ENCODE measurements at places on chromosomes 2 and 18.
A peak's percentile ranks its signal among the peaks of the same experiment; 100 is the strongest.

DNA sequence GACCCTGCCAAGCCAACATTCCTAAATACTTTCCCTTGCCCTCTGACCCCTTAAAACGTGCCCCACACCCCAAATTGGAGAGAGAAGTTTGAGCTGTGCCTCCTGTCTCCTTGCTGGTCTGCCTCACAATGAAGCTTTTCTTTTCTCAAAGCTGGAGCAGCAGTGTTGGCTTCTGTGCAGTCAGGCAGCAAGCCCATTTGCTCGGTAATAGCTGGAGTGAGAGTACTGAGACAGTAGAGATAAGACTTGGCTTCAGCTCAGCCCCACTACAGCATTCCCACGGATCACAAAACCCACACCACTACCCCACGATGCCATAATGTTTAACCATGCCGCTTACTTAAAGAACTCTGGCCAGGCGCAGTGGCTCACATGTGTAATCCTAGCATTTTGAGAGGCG, 73.0 kb downstream of the NCAPH start:
- no peak for DNase-seq

DNA sequence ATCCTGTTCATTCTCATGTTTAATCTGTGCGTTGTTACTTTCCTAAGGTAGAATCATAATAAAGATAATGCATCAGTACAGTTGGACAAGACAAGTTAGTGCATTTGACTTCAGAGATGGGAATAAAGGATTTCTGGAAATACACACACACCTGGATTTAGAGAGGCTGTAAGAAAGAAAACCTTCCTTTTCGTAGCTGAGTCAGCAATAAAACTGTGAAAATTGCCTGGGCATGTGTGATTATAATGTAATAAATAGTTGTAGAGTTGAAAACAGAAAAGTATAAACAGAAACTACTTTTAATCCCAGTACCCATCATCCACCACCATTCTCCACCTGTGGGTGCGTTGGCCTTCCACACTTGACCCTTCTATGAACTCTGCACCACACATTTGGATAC, 15.4 kb downstream of the CFAP53 start:
- no peak for DNase-seq

- no peak for DNase-seq
Measured at GRCh38 chr2:215851082-215851481, 162.3 kb downstream of the MREG start.

DNA sequence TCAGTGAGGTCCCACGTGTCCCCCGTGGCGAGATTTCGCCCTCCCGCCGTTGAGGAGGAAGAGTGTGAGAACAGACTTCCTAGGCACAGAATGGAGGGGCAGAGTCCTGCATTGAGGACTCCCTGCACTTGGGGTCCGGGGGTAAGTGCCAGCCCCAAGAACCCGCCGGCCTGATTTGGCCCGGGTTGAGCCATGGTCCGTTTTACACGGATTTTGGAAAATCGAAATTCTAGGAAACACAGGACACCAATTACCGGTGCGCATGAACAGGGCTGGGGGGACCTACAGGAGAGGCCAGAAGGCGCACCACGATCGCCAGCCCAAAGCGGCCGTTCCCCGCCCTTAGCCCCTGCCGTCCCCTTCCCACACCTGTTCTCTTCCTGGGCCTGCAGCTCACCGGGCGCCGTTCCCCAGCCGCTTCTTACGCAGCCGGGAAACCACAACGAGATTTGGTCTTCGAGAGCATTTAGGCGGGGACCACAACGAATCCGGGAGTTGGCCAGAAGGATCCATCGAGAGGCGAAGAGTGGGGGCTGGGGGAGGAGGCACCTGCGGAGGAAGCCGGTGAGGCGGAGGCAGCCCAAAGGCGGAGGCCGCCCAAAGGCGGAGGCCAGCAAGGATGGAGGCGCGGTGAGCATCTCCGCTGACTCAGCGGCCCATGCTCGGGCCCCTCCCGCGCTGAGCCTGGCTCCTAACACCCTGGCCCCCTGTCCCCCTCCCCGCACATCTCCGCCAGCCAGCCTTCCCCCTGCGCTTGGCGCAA, 464 bp upstream of the TLX2 start:
- no peak for DNase-seq

GRCh38 chr2:240798327-240798905, 21.6 kb downstream of the KIF1A start:
- DNase-seq: no peak

DNA sequence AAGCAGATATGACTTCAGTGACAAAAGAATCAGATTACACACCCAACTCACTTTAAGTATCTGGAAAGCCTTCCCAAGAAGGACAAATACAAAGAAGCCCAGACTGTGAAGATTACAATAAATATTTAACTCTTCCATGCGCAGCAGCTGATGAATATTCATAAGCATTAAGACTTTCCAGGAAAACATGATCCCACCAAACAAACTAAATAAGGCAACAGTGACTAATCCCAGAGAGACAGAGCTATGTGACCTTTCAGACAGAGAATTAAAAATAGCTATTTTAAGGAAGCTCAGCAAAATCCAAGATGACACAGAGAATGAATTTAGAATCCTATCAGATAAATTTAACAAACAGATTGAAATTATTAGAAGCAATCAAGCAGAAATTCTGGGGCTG, 108.2 kb upstream of the UBE2E3 start:
- DNase-seq: no peak

GRCh38 chr2:42128721-42129486, 40.2 kb upstream of the EML4 start:
- no peak for DNase-seq

GRCh38 chr2:20666304-20667150, at the start of gene GDF7:
Gene GDF7, plus strand, starts transcription at chr2:20667144. Its CDS starts 96 bp downstream, at chr2:20667240.
- DNase-seq: no peak

DNA sequence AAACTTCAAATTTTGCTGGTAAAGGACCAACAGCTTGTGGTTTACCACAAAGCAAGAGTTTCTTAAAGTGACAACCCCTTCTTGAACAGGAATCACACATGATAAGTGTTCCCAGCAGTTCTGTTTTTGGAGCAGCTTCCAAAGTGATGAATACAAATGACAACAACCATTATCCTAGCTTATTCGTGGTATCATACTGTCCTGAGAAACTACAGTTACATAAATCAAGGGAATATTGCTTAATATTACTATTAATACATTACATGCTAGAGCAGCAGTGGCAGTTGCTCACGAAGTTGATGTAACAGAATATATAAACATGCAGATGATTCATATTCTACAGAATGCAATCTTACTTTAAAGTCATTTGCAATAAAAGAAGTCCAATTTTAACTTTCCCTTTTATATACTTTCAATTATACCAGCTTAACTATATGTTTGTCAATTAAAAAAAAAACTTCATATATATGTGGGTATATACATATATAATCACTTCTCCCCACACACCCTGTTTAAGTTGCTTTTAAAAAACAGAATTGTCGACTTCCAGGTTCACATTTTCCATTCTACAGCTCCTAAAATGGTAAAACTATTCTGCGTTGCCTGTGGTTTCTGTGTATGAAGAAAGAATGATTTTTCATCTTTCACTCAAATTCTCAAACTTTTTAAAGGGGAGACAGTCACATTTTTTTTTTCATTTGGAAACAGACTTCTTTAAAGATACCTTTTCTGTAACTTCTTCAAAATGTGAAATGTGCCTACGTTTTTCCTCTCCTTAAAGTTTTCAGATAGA, 713.6 kb downstream of the TDRD15 start:
- no peak for DNase-seq

DNA sequence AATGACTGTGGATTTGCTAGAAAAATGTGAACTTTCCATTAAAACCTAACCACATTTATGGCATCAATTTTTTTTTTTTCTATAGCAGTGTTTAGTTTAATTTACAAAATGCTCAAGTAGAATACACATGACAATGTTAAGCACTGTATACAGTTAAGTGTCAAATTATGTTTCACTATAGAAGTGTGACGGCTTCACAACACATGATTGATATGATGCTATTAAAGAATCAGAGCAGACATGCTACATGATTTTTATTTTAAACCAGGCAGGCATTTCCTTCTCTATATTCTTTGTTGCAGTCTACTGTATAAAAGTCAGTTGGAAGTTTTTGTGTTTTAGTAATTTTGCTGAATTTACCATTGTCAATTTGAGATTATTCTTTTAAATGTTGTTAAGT, 43.6 kb downstream of the PROKR1 start:
- DNase-seq: no peak

DNA sequence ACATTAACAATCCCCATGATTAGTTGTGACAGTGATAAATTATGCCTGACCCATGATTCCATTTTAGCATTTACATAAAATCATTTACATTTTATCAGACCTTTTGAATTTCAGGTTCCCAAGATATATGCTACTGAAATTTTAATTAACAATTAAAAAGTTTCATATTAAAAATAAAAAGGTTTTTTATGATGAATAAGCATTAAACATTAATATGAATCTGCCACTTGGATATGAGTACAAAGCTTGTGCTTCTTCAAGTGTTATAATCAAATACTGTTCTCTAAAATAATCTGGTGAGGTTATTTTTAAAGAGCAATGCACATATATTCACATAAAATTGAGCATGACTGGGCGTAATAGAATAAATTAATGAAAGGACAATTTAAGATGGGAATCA, 1218.0 kb downstream of the CNTNAP5 start:
- DNase-seq: no peak

DNA sequence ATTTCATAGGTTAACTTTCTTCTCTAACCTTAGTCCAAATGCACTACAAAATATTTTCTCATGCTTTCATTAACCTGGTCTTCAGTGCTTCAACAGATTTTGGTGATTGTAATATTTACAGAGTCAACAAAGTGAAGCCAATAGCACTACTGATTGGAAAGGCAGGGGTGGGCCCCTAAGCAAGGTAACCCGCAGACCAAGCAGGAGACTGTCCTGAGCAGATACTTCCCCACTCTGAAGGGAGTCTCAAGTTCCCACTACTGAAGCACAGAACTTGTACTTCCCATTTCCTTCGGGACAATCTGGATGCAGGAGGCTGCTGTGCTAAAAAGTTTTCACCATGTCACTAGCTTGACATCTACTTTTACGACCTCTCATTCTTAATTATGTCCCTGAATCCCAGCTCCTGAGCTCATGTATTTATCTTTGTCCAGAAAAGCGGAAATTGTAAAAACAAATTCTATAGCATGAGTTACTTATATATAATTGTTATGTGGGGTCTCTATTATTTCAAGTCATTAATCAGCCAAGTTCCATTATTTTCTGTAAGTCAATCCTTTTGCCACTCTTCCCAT, 311.6 kb upstream of the REV1 start:
- DNase-seq: no peak

DNA sequence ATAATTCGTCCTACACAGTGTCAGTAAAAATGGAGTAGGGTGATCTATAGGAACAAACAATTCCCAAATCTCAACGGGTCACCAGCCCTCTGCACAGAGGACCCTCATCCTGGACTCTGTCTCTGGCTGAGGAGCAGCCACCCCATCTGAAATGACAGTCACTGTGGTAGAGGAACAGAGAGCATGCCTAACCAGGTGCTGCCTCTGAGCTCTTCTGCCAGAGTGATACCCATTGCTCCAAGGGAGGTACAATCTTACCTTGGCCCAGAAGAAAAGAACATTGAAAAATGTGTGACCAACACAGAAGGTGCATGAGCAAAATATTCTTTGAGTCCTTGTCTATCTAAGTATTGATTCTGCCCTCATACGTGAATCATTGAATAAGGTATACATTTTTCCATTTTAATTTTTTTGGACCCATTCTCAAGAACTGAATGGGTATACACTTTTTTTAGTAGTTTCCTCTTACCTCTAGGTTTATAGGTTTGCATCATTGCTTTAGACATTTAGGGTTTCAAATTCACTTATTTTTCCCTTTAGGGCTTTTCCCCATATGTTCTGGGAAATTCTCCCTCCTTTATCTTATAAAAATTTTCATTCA, 8.7 kb downstream of the SP140 start:
- no peak for DNase-seq

- no peak for DNase-seq
Measured at GRCh38 chr2:19873014-19873413, 28.8 kb downstream of the TTC32 start.

DNA sequence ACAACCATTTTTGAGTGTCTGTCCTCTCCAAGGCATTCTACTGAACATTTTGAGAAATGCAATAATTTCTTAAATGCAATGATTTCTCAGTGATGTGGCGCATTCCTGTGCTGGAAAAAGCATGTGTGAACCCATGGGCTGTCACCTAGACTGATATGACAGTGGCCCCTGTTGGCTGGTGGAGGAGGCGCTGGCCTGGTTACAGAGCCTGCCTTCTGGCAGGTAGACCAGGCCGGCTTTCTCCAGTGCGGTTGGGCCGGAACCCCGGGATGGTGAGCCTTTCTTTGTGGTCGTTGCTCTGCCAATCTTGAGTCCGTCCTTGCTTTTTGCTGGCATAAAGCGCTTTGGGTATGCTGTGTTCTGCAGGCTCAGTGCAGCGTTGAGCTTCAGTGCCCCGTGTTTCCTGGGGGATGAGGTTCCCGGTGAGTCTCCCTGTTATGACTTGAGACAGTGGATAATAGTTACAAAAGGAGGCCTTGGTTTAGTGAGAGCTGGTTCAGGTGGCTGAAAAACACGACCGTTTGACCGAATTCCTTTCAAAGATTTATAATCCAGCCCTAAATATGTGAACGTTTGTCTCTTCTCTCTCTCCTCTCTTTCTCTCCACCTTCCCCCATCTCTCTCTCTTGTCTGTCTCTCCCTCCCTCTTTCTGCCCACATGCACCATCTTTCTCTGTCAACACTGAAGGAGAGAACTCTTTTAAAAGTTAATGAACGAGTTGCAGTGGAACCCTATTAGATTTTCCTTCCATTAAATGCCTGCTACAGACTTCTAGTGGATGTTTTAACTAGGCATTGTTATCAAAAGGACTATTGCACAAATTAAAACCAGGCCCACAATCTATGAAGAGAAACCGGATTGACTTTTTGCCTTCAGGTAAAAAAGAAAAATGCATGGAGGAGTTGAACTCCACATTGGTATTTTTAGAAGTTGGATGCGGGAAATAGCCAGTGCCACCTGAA, 34.0 kb downstream of the TSHZ1 start:
- no peak for DNase-seq

DNA sequence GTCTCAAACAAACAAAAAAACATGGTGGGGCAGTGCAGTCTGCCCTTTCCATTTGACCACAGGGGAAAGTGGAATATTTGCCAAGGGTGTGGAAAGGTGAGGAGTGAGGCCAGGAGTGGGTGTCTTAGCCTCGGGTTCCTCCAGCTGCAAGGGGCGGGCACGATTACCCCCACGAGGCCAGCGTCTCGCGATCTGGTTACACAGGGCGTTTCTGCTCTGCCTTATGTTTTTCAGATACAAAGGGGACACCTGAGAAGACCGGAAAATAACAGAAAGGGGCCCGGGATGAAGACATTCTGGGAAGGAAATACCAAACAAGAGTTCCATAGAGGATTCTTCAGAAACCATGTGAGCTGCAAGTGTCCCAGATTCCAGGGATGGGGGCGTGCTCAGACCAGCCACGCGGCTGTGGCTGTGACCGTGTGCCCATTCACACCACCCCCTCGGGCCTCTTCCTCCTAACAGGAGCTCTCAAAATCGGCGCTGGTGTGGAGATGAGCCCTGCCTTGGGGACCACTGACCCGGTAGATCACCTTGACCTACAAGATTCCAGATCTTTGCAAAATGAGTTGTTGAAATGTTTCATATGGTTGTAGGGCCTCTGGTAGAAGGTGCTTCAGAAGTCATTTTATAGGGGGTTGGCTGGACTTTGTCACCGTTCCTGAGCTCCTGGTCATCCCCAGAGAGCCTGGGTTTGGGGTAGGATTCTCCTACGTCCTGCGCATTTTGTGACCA, 34.2 kb downstream of the FAM178B start:
- DNase-seq: no peak

GRCh38 chr2:130798472-130799218, 38.1 kb upstream of the ARHGEF4 start:
- DNase-seq: no peak

GRCh38 chr2:18178736-18179349, 300.4 kb downstream of the KCNS3 start:
- peak; percentile 15 for DNase-seq

- no peak for DNase-seq
Measured at GRCh38 chr2:71777946-71778345, 324.6 kb downstream of the DYSF start.
